AG04449 (cell line): ENCODE measurements at places on chromosomes 6 and 20.

GRCh38 chr20:36778831-36779655 lies 5.5 kb upstream of the DSN1 start:
- no peak for DNase-seq

- no peak for DNase-seq
Observed at GRCh38 chr6:50936277-50936681, 117.6 kb downstream of the TFAP2B start.

DNA sequence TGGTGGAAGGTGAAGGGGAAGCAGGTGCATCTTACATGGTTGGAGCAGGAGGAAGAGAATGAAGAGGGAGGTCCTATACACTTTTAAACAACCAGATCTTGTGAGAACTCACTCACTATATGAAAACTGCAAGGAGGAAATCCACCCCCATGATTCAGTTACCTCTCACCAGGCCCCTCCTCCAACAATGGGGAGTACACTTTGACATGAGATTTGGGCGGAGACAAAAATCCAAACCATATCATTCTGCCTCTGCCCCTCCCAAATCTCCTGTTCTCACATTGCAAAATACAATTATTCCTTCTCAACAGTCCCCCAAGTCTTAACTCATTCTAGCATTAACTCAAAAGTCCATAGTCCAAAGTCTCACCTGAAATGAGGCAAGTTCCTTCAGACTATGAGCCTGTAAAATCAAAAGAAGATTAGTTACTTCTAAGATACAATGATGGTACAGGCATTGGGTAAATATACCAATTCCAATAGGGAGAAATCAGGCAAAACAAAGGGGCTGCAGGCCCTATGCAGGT lies 60.5 kb downstream of the EDN1 start:
- DNase-seq: no peak

DNA sequence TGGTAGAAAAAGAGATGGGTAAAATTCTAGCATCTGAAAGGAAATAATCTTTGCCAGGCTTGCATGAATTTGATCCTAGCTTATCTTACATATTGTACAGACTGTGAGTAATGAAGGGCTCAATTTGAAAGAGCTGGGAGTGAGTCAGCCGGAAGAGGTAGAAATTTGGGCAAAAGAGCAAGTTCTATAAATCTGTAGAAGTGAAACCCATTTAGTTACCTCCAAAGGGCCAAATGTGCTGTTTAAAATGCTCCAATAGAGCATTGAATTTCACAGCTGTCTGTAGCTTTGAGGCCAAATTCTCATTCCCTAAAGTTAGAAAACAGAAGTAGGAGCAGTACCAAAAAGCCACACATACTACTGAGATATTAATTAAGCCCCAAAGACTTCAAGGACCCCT lies 466.1 kb downstream of the BTBD3 start:
- no peak for DNase-seq
